ENCODE measurements at places on chromosomes 5 and 9.

GRCh38 chr9:110828264-110828663 lies 159.7 kb downstream of the MUSK start:
- DNase-seq = no peak

GRCh38 chr5:29822521-29822920 lies 1371.0 kb upstream of the CDH6 start:
- no peak for DNase-seq

- DNase-seq = no peak
These were observed 214.8 kb downstream of the PAX5 start for GRCh38 chr9:36818965-36819870.

DNA sequence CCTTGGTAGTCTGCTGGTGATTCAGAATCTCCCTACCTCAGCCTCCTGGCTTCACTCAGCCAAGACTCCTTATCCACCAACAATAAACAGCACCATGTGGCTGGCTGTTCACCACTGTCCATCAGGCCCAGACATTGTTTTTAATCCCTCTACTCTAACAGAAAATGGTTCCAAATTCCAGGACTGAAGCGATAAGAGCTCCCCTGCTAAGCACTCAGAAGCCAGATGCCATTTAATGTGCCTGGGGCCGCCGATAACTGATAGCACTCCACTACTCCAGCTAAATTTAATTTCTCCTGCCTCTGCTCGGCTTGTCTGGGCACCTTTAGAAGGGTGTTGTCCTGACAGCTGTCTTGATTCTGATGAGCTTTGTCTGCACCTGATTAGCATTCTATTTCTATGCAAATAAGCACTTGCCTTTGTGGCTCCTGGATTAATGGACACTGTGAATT lies 47.1 kb downstream of the ZNF622 start:
- no peak for DNase-seq

DNA sequence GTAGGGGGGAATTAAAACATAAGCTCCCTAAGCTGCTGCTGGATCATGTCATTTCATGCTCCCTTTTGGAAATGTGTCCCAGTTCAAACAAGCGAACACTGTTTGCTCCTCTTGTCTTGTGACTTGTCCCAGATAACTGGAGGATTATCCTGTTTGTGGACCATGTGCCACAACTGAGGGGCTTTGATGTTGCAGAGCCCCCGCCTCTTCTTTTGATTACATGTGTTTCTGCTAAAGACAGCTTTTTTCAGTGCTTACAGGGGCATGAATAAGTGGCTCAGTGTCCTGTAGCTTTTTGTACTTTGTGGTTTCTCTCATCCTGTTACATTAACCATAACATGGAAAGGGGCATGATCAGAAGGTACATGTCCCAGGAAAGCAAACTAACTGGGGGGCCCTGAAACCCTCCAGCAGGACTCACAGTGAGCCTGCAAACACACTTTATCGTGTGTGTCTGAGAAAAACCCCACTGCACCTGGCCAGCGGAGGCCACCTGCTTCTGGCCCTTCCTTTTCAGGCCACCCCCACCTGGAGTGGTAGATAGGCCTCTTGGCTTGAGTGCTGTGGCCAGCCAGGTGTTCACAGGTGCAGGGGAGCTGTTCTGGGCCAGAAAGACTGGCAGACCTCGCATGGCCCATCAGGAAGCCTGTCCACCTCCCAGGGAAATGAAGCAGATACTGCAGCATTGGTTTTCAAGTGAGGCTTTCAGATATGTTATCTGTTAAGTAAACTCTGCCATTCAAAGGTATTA lies 285.6 kb downstream of the FANCC start:
- DNase-seq = no peak
